HS-5 (cell line): ENCODE measurements at places on chromosomes 1 and 21.

DNA sequence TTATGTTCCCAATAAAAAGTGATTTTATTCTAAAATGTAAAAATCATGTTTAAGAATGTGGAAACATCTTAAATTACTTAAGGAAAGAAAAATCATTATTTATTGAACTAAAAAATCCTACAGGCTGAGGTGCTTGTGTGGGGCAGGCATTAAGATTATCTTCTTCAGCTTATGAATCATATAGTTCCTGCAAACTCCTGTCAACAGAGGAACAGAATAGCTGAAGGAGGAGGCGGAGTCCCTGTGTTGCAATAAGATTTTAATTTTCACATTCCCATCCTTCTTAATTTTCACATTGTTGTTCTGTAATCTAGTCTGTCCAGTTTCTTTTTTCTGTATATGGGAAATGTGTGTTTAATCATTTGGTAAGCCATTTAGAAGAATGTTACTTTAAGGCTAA, 20.6 kb upstream of the OLFML3 start:
- no peak for DNase-seq

DNA sequence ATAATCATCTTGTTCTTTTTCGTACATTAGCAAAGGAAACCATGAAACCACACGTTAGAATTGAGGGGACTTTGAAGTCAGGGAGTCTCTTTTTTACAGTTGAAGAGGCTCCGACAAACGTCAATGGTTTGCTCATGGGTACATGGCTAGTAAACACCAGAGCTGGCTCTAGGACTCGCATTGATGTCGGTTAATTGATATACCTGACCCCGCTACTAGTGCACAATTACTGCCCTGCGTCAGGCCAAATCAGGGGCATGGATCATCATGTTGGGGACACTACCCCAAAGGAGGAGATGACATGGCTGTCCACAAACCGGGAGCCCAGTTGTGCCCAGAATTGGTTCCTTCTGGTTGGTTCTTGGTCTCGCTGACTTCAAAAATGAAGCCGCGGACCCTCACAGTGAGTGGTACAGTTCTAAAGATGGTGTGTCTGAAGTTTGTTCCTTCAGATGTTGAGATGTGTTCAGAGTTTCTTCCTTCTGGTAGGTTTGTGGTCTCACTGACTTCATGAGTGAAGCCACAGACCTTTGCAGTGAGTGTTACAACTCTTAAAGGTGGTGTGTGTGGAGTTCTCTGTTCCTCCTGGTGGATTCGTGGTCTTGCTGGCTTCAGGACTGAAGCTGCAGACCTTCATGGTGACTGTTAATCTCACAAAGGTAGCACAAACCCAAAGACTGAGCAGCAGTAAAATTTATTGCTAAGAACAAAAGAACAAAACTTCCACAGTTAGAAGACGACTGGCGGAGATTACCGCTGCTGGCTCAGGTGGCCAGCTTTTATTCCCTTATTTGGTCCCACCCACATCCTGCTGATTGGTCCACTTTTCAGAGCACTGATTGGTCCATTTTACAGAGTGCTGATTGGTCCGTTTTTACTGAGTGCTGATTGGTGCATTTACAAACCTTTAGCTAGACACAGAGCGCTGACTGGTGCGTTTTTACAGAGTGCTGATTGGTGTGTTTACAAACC, 126.9 kb upstream of the ERRFI1 start:
- DNase-seq: no peak

GRCh38 chr1:76501586-76502219, 365.6 kb upstream of the ST6GALNAC5 start:
- DNase-seq: no peak

DNA sequence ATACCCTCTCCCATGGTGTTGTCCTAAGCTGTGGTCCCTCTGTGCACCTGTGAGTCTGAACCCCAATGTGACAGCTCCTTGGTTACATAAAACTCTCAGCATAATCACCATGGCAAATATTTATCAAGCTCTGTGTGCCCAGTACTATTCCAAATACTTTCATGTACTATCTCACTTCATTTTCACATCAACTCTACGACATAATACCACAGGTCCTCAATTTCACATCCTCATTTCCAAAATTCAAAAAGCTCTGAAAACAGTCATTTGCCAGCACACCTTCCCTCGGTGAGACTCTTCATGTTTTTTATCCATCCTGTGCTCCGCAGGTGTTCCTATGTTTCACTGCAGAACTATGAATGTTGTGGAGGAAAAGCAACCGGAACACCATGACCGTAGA, 12.4 kb upstream of the CREG1 start:
- no peak for DNase-seq

- no peak for DNase-seq
Measured at GRCh38 chr1:28365864-28366263, 3.7 kb upstream of the PHACTR4 start.
